HuH-7 (cell line): ENCODE measurements at places on chromosomes 11 and 22.

GRCh38 chr22:44102121-44102520, 78.0 kb downstream of the PARVB start:
- no peak for DNase-seq

DNA sequence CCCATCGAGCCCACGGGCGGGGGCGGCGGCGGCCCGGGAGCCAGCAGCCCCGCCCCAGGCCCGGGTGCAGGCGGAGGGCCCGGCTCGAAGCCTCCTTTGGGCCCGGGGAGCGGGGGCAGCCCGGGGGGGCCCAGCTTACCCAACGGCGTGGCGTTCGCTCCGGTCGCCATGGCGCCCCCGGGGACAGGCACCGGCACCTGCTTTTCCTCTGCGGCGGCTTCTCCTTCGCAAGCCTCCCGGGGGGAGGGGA, 194 bp downstream of the SF1 start:
- no peak for DNase-seq

- DNase-seq = peak; percentile 27
These were observed 161.1 kb upstream of the CCDC179 start for GRCh38 chr11:23021287-23021863.

DNA sequence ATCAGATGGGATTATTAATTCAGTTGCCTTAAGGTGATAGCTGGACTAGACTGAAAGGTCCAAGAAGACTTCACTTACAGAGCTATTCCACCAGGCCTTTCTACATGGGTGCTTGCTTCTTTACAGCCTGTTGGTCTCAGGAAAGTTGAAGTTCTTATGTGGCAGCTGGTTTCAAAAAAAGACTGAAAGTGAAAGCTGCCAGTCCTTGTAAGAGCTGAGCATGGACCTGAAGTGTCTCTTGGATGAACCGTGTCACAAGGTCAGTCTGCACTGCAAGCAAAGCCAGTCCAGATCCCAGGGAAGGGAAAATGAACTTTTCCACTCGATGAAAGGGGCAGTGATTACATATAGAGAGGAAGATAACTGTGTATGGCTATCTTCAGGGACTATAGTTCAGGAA, 201.5 kb upstream of the LUZP2 start:
- no peak for DNase-seq

DNA sequence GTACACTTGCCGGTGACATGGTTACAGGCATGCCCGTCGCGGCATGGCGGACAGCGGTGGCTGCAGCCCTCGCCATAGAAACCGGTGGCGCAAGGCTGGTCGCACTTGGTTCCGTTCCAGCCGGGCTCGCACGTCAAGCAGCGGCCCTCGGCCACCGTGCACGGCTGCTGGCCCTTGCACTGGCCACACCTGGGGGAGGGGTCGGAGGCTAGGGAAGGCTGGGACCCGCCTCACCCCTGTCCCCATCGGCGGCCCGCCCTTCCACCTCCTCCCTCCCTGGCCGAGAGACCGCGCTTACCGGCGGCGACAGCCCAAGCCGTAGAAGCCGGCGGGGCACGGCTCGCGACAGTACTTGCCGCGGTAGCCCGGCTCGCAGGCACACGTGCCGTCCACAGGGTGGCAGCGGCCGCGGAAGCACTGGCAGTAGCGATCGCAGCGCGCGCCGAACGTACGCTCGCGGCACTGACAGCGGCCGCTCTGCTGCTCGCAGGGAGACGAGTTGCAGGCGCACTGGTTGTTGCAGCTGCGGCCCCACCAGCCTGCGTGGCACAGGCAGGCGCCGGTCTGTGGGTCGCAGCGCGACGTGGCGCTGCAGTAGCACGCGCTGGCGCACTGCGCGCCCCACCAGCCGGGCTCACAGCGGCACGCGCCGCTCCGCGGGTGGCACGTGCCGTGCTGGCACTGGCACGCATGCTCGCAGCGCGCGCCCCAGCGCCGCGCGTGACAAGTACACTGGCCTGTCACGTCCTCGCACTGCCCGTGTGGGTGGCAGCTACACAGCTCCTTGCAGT, 6.7 kb downstream of the SCARF2 start:
- no peak for DNase-seq

DNA sequence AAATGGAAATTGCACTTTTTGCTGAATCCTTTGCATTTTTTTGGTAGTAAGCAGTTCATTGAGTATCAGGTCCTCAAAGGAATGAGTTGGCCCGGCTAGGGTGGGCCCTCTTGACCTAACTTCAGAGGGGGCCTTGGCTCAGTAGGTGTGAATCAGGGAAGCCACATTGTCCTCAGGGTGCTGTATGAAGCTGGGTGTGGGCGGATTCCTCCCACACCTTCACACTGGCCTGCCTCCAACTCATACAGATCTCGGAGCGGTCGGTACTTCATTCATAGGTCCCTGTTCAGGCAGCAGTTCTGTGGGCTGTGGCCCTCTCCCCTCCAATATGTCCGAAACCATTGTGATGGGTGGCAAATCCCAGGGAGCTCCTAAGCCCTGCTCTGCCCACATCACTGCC, 47.4 kb upstream of the OR4B1 start:
- DNase-seq = no peak
